ENCODE measurements at places on chromosomes 2 and 18.

- no peak for DNase-seq
These were observed 423.2 kb upstream of the NRP2 start for GRCh38 chr2:205259121-205259520.

DNA sequence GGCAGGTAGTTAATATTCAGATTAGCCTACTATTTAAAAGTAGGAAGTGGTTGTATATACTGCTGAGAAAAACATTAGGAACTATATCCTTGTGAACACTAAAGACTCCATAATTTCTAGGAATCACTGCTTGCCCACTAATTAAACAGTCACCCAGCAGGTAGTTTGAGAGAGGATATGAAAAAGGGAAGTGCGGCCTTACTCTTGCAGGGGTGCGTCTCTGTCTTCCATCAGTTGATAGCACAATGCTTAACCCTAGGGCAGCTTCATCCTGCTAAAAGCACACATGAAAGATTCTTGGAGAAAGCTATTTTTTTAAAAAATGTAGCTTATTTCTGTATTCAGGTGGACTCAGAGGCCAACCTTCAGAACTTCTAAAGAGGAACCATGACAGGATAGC is 53.1 kb upstream of the ATP5MC3 start:
- DNase-seq: no peak

- DNase-seq: no peak
These were observed 19.1 kb downstream of the D2HGDH start for GRCh38 chr2:241753493-241753892.

- no peak for DNase-seq
These were observed 22.7 kb upstream of the SPR start for GRCh38 chr2:72864500-72864899.

- DNase-seq: no peak
These were observed 267.9 kb upstream of the PIK3C3 start for GRCh38 chr18:41687138-41687537.

DNA sequence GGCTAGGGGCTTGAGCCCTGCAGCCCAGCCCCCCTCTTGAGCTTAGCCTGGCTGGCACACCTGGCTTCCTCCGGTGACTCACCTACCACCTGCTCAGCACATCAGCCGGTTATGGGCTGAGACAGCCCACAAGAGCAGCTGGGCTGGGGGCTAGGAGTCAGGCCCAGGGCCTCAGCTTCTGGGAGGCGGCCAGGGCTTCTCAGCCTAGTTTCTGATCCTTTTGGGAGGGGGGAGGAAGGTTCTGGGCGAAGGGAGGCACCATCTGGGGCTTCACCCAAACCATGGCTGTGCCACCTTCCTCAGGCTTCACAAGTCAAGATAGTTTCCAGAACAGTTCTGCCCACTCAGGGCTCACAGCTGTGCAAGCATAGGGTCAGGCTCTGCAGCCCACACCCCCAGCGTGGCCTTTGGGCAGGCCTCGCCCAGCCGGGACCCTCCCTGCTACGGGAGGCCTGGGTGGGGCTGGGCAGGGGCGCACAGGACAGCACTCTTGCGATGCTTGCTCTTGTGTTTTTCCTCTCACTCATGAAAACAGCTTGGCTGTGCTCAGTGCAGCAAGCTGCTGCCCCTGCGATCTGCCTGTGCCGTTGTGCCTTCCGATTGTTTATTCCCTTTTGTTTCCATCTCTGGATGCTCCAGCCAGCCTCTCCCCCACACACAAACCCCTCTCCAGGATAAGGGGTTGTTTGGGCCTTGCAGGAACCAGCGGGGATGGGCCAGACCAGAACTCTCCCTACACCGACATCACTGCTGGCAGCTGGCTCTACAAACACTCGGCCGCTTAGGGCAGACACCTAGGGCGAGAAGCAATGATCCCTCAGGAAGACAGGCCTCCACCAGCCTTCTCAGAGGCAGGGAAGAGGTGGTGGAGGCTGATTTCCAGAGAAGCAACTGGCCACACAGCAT is 26.1 kb upstream of the SEMA4C start:
- DNase-seq: no peak

DNA sequence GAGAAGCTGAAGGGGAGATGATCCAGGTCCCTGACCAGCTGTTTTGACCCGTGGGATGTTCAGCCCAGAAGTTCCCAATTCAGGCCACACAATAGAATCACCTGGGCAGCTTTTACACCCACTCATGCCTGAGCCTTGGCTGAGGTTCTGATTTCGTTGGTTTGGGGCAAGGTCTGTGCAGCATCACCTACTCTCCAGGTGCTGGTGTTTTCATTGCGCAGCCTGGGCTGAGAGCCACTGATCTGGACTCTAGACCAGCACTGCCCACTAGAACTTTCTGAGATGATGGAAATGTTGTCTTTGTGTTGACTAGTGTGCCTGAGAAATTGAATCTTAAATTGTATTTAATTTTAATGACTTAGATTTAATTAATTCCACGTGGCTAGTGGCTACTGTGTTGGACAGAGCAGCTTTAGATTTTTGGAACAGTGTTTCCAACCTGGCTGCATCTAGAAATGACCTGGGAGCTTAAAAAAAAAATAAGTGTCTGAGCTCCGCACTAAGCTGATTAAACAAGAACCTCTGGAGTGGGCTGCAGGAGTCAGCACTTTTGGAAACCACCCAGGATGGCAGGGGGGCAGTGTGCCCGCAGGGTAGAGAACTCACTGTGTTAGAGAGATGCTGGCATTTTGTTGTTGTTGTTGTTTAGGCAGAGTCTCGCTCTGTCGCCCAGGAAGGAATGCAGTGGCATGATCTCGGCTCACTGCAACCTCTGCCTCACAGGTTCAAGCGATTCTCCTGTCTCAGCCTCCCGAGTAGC is 33.7 kb downstream of the DYSF start:
- DNase-seq: no peak
